ENCODE measurements at places on chromosomes 7 and 10. TPM values are rescaled to one million over a fixed set of nuclear protein-coding genes. Genes with fewer than 3 reads are reported as not detected.

The LIPK gene
- total RNA-seq, result not detected

DNA sequence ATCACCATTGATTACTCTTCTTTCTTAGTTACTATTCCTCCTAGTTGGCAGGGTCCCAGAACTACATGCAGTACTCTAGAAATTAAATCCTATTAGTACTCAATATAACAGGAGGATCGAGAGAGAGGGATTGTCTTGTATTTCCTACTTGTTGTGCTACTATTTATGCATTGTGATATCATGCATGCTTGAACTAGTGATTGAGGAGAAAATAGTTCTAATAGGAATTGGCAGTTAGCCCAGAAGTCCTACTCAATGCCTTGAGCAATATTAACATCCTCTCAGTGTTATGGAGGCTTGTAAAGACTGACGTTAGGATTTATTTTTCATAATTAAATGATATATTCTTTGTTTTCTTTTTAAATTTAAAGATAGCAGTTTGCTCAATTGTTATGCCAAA is 67.4 kb downstream of the FOXP2 start:
- no peak for DNase-seq

DNA sequence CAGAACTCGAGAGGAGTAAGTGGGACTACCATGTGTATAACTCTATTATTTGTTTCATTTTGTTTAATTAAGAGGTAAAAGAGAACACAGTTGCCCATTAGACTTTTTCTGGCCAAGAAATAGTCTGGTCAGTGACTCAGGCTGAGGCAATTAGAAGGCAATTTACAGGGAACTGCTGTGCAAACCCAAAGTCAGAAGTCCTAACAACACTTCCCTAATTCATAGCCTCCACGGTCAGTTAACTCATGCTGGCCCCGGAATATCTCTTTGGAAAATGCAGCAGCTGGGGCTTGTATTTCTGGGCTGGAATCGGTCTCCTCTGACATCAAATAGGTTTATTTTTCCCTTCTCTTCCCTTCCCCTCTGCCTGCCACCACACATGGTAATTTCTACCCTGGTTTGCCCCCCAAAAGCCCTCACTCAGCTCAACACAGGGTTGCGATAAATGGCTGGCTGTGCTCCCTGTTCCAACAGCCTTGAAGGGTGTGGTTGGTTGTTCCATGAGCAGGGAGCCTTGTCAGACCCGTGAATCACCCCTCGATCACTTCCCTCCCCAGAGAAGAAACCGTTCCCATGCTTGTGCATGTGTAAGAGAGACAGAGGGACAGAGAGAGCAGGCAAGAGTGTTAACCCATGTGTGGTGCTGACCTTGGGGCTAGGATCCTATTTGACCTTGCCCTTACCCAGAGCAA is 5.3 kb downstream of the SH3PXD2A start:
- no peak for DNase-seq

DNA sequence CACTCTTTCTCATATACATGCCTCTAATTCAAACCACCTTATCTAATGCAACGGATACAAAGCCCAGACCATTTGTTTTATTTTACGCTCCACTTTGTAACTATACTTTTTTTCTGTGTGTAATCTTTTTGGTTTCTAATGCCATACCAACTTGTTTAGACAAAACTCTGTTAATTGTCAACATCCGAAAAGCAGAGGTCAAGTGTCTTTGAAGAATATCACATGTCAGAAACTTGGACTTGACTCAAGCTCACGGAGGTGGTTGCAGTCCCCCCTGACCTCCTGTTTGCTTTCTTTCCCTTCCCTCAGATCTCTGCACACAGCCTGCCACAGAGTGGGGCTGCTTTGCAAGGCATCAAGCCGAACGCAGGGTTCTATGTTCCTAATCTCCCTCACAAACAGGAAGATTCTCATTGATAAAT is 698.9 kb downstream of the PARD3 start:
- no peak for DNase-seq

GRCh38 chr7:22013711-22014110 is 68.0 kb upstream of the CDCA7L start:
- DNase-seq, result no peak
